K562 (cell line): ENCODE measurements at places on chromosomes 11 and 22. TPM values are rescaled to one million over a fixed set of nuclear protein-coding genes. Genes with fewer than 3 reads are reported as not detected.

DNA sequence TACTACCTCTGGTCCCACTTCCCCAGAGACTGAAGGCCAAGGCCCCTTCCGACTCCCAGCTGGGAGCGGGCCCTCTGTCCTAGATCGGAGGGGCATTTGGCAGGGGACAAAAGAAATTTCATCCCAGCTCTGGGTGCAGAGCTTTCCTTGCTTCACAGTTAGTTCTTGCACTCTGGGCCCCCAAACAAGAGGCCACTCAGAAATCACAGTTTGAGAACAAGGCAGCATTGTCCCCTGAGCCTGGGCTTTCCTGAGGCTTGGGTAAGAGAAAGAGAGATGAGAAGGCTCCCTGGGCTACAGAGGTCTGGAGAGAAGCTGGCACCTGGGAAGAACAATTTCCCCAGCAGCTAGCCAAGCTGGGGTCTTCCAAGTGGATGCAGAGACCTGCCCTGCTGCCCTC is 71.8 kb upstream of the NCAM1 start:
- H3K4me3 ChIP-seq: no peak overlapping the region
- no peaks in the 10 kb centered on the region for H3K4me1 ChIP-seq
- H3K27ac ChIP-seq: no peak overlapping the region
- no peaks in the 10 kb centered on the region for H3K27me3 ChIP-seq
- DNase-seq: no peak
- H3K36me3 ChIP-seq: no peaks in the 10 kb centered on the region

DNA sequence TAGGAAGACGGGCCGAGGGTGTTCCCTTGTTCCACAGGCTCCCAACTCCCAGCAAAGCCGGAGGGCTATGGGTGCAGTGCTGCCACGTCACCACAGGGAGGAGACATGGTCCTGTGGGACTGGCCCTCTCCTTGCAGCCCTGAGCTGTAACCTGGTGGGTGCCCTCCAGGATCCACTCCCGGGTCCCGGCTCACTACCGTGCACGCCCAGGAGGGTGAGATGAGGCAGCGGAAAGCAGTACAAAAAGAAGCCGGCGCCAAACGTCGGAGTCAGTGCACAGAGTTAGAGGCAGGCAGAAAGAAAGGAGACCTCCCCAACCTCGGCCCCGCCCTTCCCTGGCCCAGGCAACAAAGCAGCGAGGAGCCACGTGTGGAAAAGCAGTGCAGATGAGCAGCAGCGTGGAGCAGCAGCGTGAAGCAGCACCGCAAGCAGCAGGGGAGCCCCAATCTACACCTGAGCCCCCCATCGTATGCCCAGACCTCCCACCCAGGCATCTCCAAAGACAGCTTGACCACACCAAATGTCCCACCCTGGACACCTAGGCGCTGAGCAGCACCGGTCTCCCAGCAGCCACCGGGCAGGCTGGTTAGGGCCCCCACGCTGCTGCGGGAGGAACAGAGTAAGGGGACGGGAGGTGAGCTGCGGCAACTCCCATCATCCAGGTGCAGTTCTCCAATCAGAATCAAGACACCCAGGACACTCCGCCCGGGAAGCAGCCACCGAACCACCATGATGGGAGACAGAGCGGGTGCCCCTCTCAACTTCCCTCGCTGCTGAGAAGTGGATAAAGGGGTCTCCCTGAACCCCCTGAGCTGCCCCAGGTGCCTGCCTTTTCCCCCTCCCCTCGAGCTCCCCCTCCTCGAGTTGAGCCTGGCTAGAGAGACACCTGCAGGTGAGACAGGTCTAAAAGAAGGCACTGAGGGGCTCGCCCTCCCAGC is 28.8 kb downstream of the IGSF9B start:
- peak; percentile 69 for DNase-seq
- no peaks in the 10 kb centered on the region for H3K36me3 ChIP-seq
- peaks cover 17% of the 10 kb centered on the region for H3K4me1 ChIP-seq
- H3K27ac ChIP-seq: no peak overlapping the region
- no peak overlapping the region for H3K4me3 ChIP-seq

GRCh38 chr11:66815646-66816045 is 27.6 kb upstream of the RCE1 start:
- no peak overlapping the region for H3K4me3 ChIP-seq
- H3K4me1 ChIP-seq: no peaks in the 10 kb centered on the region
- H3K36me3 ChIP-seq: no peaks in the 10 kb centered on the region; the same call in 2 of the 3 replicates
- H3K27ac ChIP-seq: no peak overlapping the region
- H3K27me3 ChIP-seq: no peaks in the 10 kb centered on the region
- no peak for DNase-seq

DNA sequence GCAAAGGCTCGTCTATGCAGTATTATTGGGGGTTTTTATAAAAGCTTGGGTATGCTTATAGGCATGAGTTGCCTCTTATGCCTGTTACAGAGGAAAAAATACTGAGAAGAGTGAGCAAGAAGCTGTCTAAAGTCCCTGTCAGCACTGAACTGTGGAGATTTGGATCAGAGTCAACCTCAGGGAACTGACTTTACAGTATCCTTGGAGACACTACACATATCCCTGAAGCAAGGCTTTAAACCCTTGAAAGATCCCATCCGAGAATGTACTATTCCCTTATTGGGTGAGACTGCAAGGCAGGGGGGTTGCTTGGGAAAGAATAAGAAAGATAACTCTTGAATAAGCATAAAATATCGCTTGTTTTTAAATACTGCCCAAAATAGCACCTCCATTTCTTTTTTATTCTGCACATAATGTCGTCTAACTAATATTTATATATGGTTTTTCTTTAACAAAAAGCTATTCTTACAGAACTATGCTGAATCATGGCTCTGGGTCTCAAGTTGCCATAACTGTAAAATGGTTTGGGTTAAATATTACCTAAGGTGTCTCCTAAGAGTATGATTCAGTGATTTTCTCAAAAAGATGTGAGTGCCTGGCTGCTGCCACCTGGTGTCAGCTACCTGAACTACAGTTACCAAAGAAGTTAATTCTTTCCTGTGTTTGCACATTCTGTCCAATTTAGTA is 1062.8 kb downstream of the DLG2 start:
- no peaks in the 10 kb centered on the region for H3K36me3 ChIP-seq
- H3K4me3 ChIP-seq: no peak overlapping the region
- peak; percentile 50 for DNase-seq
- H3K27me3 ChIP-seq: no peaks in the 10 kb centered on the region
- H3K4me1 ChIP-seq: no peaks in the 10 kb centered on the region

- no peak overlapping the region for H3K4me3 ChIP-seq
- H3K27me3 ChIP-seq: peaks cover 26% of the 10 kb centered on the region
- H3K27ac ChIP-seq: no peak overlapping the region
- no peaks in the 10 kb centered on the region for H3K36me3 ChIP-seq
- DNase-seq: no peak
- no peaks in the 10 kb centered on the region for H3K4me1 ChIP-seq
These were observed 17.0 kb upstream of the CDON start for GRCh38 chr11:126079621-126080124.

GRCh38 chr11:1130276-1131032 is 27.3 kb upstream of the MUC5AC start:
- no peaks in the 10 kb centered on the region for H3K36me3 ChIP-seq
- no peak overlapping the region for H3K27ac ChIP-seq
- H3K27me3 ChIP-seq: no peaks in the 10 kb centered on the region
- no peak for DNase-seq
- H3K4me3 ChIP-seq: no peak overlapping the region

- peaks cover 15% of the 10 kb centered on the region for H3K27me3 ChIP-seq
- H3K4me1 ChIP-seq: no peaks in the 10 kb centered on the region
- H3K4me3 ChIP-seq: no peak overlapping the region
- no peaks in the 10 kb centered on the region for H3K36me3 ChIP-seq
These were observed 41.0 kb downstream of the TRAF6 start for GRCh38 chr11:36469063-36469462.

- H3K27me3 ChIP-seq: no peaks in the 10 kb centered on the region
- H3K36me3 ChIP-seq: peaks cover 15% of the 10 kb centered on the region; the same call in 1 of the 3 replicates
- peak overlapping the region; percentile 61 for H3K27ac ChIP-seq
These were observed 603 bp upstream of the ZFTA start for GRCh38 chr11:63769042-63769713.

GRCh38 chr22:28442711-28443525 is 236.7 kb downstream of the TTC28 start:
- no peaks in the 10 kb centered on the region; the same call in 2 of the 3 replicates for H3K4me1 ChIP-seq
- peak; percentile 9 for DNase-seq
- H3K36me3 ChIP-seq: no peaks in the 10 kb centered on the region
- H3K27ac ChIP-seq: peak overlapping the region; percentile 41; the same call in 2 of the 3 replicates
- peak overlapping the region; percentile 30 for H3K4me3 ChIP-seq

DNA sequence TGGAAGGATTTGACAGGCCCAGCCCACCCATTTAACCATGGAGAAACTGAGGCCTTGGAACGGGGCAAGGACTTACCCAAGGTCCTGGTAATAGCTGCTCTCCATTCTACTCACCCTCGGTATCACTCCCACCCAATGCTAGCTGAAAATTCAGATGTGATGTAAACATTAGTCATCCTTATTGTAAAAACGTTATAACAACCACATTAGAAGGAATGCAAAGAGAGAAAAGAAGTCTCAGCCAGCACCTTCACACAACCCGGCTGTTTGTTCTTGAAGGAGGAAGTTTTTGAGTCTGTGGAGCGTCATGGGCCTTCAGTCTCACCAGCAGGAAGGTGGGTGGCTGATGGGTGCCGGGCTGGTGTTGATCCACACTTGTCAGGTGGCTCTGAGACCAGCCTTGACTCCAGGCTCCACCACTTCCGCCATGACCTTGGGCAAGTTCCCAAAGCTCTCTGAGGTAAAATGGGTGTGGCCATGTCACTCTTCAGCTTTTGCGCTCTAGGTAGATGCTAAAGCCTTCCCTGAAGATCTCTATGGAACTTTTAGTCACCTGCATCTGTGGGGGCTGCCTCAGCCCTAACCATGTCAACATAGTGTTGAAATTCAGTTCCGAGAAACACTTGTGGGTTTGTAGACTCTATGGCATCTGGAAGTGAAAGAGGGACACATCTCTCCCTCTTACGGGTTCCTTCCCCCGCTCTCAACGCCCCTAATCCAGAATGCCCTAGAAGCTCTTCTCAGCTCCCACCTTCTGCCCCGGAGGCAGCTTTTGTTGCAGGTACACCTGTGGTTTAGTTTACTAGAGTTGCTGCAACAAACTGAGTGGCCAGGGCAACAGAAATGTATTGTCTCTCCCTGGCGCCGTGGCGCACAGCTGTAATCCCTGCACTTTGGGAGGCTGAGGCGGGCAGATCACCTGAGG is 14.8 kb downstream of the CD6 start:
- H3K4me3 ChIP-seq: no peak overlapping the region
- DNase-seq: no peak
- H3K4me1 ChIP-seq: no peaks in the 10 kb centered on the region
- H3K27me3 ChIP-seq: peaks cover 69% of the 10 kb centered on the region
- no peaks in the 10 kb centered on the region for H3K36me3 ChIP-seq

GRCh38 chr11:69924308-69925161 is 105.3 kb upstream of the FGF3 start:
- no peak overlapping the region for H3K4me3 ChIP-seq
- H3K27ac ChIP-seq: no peak overlapping the region
- H3K36me3 ChIP-seq: no peaks in the 10 kb centered on the region
- H3K4me1 ChIP-seq: peaks cover 17% of the 10 kb centered on the region
- H3K27me3 ChIP-seq: peaks cover 17% of the 10 kb centered on the region; the same call in 2 of the 3 replicates

GRCh38 chr22:21876486-21877176 is 9.2 kb upstream of the MAPK1 start:
- H3K4me1 ChIP-seq: peaks cover 13% of the 10 kb centered on the region
- H3K36me3 ChIP-seq: no peaks in the 10 kb centered on the region
- DNase-seq: peak; percentile 81
- H3K4me3 ChIP-seq: no peak overlapping the region

DNA sequence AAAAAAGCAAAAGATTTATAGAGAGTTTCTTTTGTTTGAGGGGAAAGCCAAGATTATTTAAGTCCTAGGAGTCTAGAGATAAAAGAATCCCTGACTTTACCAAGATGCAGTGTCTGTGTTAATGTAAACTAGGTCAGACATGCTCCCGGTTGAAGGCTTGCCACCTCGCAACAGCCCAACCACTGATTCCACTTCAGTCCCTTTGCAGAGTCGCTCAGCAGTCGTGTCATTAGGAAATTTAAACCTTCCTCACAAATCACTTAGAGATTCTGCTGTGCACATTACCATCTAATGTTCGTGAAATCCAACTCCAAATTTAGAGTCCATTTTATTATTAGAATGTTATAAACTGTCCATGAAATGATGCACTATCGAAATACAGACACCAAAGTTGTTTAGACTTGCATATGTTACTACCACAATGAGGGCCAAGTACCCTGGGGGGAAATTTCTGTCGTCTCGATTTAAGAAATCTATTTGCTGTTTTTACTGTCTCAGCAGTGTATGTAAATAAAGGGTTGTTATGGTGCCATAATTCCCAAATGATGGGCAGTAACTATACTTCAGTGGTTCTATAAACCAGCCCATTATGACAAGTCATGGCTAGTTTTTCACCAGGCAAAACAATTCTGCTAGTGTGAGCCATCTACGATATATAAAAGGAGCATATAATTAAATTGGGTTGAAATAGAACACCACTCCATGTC is 101.4 kb upstream of the MTNR1B start:
- H3K36me3 ChIP-seq: no peaks in the 10 kb centered on the region
- no peak overlapping the region for H3K4me3 ChIP-seq
- no peaks in the 10 kb centered on the region for H3K27me3 ChIP-seq
- DNase-seq: no peak

DNA sequence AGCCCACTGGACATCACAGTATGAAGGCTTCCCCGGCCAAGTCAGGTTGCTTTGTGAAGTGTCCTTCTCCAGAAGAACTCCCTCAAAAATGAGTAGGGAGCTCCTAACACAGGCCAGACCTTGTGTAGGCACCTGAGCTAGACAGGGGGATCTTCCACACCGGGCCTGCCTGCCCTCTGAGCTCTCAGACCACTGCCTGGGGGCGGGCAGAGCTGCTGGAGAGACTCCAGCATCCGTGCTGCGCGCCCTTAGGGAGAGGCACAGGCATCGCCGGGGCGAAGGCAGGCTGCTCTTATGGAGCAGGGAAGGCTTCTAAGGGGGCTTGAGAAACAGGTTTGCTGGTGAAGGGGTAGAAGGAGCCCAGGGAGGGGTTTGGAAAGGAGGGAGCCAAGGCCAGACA is 4.4 kb downstream of the KCNJ5 start:
- no peaks in the 10 kb centered on the region for H3K36me3 ChIP-seq
- no peak for DNase-seq
- peaks cover 2% of the 10 kb centered on the region for H3K27me3 ChIP-seq

DNA sequence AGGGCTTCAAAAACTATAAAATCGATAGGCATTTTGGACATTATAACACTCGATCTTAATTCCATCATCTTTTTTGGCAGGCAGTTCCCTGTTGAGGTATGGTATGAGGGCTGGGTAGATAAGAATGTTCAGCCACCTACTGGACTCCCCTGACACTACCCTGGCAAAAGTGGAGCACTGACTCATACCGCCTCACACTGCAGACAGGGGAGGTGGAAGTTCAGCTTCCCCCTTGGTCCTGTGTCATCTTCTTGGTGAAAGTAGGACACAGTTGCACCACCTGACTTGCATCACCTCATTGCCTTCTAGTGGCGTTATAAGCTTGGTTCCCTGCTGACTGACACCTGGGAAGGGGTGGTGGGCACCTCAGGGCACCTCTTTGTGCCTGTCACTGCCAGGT is 30.4 kb downstream of the PAAF1 start:
- peaks cover 19% of the 10 kb centered on the region for H3K36me3 ChIP-seq
- H3K27ac ChIP-seq: no peak overlapping the region
- no peak overlapping the region for H3K4me3 ChIP-seq
- H3K27me3 ChIP-seq: no peaks in the 10 kb centered on the region
- H3K4me1 ChIP-seq: no peaks in the 10 kb centered on the region; the same call in 1 of the 2 replicates

GRCh38 chr11:70111269-70112016 is 33.3 kb downstream of the ANO1 start:
- H3K4me3 ChIP-seq: no peak overlapping the region
- H3K27me3 ChIP-seq: peaks cover 34% of the 10 kb centered on the region
- no peaks in the 10 kb centered on the region for H3K36me3 ChIP-seq
- H3K27ac ChIP-seq: peak overlapping the region; percentile 61
- peak; percentile 83 for DNase-seq

Gene MAP6
- 0.07 TPM in 1 of 2 replicates, not detected in the other for total RNA-seq

Gene OR4D5
- not detected in 2 replicates for total RNA-seq

Gene TRPC6
- not detected in 2 replicates for total RNA-seq

Gene TEX12
- 0.31 and 0.62 TPM in 2 replicates for total RNA-seq

Gene PNPLA3
- total RNA-seq: 0.09 and 0.38 TPM in 2 replicates

Gene TCN2
- 1.4 and 2.0 TPM in 2 replicates for total RNA-seq

Gene SCGB2A2
- total RNA-seq: not detected in 2 replicates

Gene SHANK2
- total RNA-seq: 0.07 and 0.22 TPM in 2 replicates

Gene OR52N4
- total RNA-seq: not detected in 2 replicates
